ENCODE measurements at places on chromosomes 11 and 22.

GRCh38 chr11:110830747-110831146, 118.5 kb upstream of the ARHGAP20 start:
- no peak for DNase-seq

GRCh38 chr22:37747080-37747714, 50.3 kb downstream of the TRIOBP start:
- DNase-seq: no peak

DNA sequence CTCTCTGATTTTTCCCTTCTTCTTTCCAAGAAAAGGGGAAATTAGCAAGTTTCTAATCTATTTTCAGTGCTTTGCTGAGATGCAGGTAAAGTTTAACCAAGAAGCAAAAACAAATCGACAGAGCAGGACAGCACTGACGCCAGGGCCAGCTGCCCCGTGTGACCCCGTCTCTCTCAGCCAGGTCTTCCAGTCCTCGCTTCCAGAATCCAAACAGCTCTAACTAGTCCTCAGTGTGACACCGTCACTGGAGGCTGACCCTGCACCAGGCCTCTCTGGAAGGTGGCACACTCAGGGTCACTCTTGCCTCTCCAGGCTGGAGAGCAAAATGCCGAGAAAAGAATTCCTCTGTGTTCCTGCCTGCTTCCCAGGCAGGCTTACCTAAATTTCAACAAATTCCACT, 44.8 kb downstream of the SHANK2 start:
- peak; percentile 22 for DNase-seq

GRCh38 chr22:19723983-19724827, 866 bp downstream of the GP1BB start:
- no peak for DNase-seq

DNA sequence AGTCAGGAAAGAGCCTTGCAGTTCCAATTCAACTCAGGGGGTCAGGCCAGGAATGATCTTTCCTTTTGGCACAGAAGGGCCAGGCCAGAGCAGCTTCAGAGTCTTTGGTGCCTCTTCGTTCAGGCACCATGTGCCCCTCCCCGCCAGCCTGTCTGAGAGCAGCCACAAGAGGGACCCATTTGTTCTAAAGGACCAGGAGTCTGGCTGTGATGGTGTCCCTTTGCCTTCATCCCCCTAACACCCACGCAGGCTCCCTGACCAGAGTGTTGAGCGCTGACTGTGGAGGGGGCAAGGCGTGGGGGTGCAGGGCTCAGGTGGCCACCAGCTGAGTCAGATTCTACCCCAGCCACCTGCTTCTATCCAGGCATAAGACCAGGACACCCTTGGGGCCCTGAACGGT, 156.4 kb downstream of the TTC17 start:
- no peak for DNase-seq

All from posterior vena cava (tissue), 2 donors.